Caco-2 (cell line): ENCODE measurements at places on chromosomes 12 and 14. TPM values are rescaled to one million over a fixed set of nuclear protein-coding genes. Genes with fewer than 3 reads are reported as not detected.

- DNase-seq: no peak
- H3K36me3 ChIP-seq: no peaks in the 10 kb centered on the region; the same call in 1 of the 2 replicates
- no peaks in the 10 kb centered on the region for H3K27me3 ChIP-seq
- peak overlapping the region; percentile 58 for H3K4me3 ChIP-seq
- peaks cover 39% of the 10 kb centered on the region for H3K4me1 ChIP-seq
Measured at GRCh38 chr12:54016051-54016450, 7.3 kb downstream of the HOXC8 start.

Gene HHIPL1
- total RNA-seq: 2.1 and 2.9 TPM in 2 replicates

- no peaks in the 10 kb centered on the region for H3K27me3 ChIP-seq
- no peaks in the 10 kb centered on the region for H3K36me3 ChIP-seq
- no peak overlapping the region for H3K4me3 ChIP-seq
- no peaks in the 10 kb centered on the region for H3K4me1 ChIP-seq
Measured at GRCh38 chr12:99495799-99496198, 151.8 kb upstream of the GARIN6 start.

- H3K4me3 ChIP-seq: no peak overlapping the region
- H3K27me3 ChIP-seq: no peaks in the 10 kb centered on the region
- no peak for DNase-seq
- no peak overlapping the region for H3K27ac ChIP-seq
Measured at GRCh38 chr12:124737772-124738635, 125.7 kb downstream of the SCARB1 start.

Gene PRIMA1
- total RNA-seq: 1.0 and 1.1 TPM in 2 replicates
